ENCODE measurements at places on chromosomes 7 and 10. TPM values are rescaled to one million over a fixed set of nuclear protein-coding genes. Genes with fewer than 3 reads are reported as not detected.

Gene NKX2-3
- total RNA-seq = not detected

Gene SLC18A2
- total RNA-seq = not detected

Gene RPP30
- 38.4 TPM for total RNA-seq

Gene SMO
- total RNA-seq = 5.2 TPM

Gene GHITM
- total RNA-seq = 149 TPM

Gene PDLIM1
- 63.7 TPM for total RNA-seq

Gene AKR1C8
- not detected for total RNA-seq

Gene PON1
- not detected for total RNA-seq

Gene CTAGE8
- total RNA-seq = not detected

Gene AKR1C2
- 8.5 TPM for total RNA-seq

Gene GDF2
- not detected for total RNA-seq

Gene CTTNBP2
- not detected for total RNA-seq

Gene RSPH10B2
- total RNA-seq = not detected
